ENCODE measurements at places on chromosomes 7 and 10.

DNA sequence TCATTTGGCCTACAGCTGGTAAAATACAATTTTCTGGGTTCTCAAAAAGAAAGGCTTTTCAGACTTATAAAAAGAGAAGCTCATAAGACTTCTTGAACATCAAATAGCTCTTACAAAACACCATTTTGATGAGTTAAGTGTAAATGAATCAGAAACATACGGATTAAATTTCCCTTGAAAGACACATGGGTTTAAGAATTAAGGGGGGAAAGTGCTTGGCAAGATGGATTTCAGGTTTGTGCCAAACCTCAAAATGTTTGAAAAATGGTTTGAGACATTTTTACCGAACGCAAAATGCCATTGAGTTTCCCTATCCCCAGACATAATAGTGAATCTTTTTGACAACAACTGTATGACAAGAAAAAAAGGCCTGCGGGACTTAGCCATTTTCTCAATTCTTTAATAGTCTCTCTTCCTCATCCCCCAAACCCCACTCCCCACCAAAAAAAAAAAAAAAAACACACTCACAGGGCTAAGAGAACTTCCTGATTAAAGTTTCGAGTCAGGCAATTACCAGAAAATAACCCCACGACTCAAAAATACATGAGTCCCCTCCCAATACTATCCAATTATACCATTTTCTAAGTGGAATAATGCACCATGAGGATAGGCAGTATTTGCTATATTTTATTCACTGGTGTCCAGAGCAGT, 260.1 kb downstream of the TRIL start:
- DNase-seq, result no peak

- DNase-seq, result no peak
Measured at GRCh38 chr10:71281646-71282322, 37.3 kb upstream of the SLC29A3 start.

DNA sequence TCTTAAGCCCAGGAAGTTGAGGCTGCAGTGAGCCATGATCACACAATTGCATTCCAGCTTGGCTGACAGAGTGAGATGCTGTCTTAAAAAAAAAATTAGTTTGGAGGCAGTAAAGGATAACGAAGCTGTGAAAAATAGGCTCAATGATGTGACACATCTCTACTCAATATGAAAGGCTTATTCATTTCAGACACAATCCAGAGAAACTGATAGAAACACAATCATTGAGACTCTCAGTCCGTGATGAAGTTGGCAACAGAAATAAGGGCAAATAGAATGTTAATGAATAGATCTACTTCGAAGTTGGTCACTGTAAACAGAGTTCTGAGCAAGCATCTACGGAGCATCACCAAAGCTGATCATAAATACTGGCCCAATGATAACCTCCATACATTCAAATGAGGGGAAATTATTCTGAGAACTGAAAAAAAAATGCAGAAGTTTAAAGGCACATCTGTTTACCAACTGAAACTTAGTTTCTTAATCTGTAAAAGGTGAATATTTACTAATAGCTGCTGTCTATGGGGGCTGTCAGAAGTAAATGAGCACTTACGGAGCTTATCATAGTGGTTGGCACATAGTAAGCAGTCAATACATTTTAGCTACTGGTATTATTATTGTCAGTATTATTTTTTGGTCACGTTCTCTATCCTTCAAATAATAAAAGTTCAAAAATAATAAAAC, 70.4 kb downstream of the AKR1B1 start:
- DNase-seq, result no peak

DNA sequence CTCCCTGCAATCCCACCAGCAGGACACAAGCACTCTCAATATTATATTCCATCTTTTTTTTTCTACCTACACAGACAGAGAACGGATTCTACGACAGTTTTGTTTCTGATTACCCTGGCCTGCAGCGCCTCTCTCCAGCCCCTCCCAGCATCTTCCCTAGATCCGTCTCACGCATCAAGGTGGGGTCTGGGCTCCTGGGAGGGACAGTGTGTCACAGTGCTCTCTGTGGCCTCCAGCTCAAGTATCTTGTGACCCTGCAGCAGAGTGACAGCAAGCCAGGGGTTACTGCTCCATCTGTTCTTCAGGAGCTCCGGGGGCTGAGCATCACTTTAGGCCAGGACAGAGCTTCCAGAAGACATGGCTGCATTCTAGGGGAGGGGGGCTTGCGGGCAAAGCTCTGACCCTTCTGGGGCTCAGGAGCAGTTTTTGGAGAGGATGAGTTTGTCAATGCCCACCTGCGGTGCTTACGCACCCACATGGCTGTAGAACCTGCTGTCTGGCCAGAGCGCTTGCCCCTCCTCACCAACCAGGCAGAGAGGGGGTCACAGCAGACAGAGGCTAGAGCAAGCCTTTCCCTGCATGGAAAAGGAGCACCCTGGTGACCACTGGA, 22.6 kb downstream of the MYO1G start:
- DNase-seq, result no peak

GRCh38 chr10:103983367-103983911, 16.5 kb downstream of the SLK start:
- no peak for DNase-seq

DNA sequence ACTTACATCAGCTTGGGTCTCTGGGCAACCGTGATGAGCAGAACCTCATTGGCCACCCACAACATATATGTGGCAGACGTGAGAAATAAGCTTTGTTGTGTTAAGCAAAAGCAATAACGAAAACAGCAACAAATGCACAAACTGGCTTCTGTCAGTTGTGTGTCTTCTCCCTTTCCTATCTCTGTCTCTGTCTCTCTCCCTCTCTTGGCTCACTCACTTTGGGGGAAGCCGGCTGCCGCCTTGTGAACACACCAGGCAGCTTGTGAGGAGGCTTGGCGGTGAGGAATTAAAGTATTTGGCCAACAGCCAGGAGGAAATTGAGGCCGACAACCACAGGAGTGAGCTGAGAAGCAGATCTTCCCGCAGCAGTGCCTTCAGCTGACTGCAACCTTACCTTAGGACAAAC, 21.9 kb upstream of the CDCA7L start:
- DNase-seq, result no peak

DNA sequence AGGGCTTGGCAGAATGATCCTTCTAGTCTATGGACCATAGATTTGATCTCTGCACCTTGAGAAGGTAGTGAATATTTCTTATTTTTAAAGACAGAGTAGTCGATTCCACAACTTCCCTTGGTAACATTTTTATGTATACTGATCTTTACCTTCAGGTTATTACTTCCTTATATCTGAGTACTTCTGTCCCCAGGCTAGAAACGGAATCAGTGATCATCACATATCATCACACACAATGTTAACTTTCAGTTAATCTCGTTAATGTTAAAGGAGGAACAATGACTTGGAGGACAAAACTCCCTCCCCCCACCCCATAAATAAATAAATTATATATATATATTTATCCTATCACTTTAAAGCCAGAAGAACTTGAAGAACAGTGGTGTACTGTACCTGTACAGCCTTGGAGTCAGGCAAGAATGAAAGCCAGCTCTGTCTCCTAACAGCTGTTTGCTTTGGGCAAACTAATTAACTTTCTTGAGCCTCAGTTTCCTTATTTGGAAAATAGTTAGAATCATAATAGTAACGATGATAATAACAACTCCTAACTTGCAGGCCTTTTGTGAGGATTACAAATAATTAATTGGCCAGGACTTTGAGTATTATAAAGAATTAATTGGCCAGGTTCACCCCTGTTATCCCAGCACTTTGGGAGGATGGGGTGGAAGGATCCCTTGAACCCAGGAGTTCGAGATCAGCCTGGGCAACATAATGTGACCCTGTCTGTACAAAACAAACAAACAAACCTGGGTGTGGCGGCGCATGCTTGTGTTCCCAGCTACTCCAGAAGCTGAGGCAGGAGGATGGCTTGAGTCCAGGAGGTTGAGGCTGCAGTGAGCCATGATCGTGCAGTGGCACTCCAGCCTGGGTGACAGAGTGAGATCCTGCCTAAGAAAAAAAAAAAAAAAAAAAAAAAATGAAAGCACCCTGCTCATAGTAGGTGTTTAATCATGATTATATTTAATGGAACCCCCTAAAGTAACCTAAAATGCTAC, 63.5 kb downstream of the SAMD9 start:
- DNase-seq, result no peak

DNA sequence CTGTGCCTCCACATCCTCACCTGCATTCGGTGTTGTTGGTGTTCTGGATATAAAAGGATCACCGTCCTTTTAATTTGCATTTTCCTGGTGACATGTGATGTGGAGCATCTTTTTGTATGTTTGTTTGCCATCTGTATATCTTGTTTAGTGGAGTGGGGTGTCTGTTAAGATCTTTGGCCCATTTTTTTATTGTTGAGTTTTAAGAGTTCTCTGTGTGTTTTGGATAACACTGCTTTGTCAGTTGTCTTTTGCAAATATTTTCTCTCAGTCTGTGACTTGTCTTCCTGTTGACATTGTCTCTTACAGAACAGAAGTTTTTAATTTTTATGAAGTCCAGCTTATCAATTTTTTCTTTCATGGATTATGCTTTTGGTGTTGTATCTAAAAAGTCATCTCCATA, 38.5 kb downstream of the DYNC2I1 start:
- no peak for DNase-seq

- no peak for DNase-seq
Measured at GRCh38 chr7:79523436-79523835, 70.0 kb upstream of the MAGI2 start.

- no peak for DNase-seq
Measured at GRCh38 chr7:108000875-108001763, 1.8 kb downstream of the LAMB1 start.

DNA sequence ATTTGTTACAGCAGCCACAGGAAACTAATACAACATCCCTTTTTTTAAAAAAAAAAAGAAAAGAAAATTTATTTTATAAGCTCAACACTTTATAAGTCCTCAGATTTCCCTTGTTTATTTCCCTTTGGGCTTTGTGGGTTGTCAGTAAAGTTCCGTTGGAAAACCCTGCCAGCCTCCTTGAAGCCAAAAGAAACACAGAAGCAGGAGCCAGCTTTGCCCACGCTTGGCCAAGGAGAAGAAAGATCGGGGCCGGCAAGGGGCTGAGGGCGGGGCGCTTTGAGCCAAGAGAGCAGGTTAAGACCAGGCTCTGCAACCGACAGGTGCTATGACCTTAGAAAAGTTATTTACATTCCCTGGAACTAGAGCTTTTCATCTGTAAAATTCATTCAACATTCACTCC, 72.7 kb downstream of the RGS10 start:
- no peak for DNase-seq

DNA sequence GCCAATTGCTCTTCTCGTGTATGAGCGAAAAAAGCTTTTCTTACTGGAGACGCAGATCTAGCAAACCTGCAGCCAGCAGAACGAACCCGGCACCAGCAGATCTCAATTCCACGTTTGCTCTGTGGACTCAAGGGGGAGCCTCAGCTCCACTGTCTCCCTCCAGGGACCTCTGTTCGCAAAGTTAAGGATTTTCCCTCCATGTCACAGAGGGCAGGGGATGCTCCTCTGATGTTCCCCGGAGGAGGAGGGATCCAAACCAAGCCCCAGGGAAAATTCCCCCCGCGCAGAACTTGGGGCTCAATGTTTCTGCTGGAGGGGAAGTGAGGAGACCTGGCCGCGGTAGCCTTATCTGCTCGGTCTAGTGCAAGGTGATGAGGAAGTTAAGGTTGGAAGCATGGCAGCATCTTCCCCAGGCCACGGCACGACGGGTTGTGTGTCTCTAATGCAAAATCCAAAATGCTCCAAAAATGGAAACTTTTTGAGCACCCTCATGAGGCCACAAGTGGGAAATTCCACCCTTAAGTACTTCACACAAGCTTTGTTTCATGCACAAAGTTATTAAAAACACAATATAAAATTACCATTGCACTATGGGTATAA, 9.0 kb downstream of the IQCE start:
- DNase-seq, result no peak

DNA sequence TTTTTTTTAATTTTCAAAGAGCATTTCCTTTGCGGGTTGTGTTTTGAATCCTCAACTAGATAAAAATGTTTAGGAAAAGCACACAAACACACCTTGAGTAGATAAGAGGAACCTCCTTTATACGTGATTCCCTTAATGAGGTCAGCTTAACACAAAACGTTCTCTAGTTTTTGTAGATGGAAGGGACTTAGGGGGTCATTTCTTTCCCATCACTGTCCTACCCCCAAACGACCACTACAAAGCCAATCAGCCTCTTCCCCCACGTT, 1.2 kb downstream of the SUV39H2 start:
- no peak for DNase-seq

GRCh38 chr7:108724251-108725100, 154.8 kb downstream of the DNAJB9 start:
- no peak for DNase-seq

DNA sequence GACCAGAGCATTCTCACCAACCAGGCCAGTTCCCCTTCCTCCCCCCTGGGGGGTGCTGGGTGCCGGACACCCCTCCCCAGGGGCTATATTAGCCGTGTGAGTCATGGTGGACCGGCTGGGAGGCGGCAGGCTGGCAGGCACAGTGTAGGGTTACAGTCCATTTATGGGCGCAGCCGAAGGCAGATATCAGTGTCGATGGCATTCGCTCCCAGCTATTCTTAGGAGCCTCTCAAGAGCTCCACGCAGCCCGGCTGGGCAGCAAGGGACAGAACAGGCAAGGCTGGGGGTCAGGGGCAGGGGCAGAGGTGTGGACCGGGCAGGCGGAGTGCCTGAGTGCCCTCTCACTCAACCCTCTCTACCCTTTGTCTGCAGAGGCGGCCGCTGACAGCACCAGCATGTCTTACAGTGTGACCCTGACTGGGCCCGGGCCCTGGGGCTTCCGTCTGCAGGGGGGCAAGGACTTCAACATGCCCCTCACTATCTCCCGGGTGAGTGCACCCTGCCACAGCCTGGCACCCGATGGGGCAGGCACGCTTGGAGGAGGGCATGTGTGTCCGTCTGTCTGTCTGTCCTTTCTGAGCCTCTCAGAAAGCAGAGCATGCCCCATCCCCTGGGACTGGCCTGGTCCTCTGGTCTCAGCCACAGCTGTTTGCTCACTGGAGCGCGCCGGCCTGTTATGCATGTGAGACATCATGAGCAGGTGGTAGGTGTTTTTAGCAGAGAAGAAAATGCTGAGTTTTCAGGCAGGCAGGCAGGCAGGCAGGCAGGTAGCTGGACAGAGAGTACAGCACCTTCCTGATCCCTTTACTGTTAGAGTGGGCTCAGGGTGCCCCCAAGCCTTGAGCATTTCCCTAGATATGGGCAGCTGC, at the start of gene LDB3:
Gene LDB3, plus strand, starts transcription at position 215 of the 869 bp plus-strand sequence. Its CDS starts 181 bp downstream, at position 396.
- DNase-seq, result no peak

GRCh38 chr10:127275793-127276450, 79.5 kb upstream of the INSYN2A start:
- DNase-seq, result no peak

- DNase-seq, result no peak
Measured at GRCh38 chr7:98711945-98712344, 94.9 kb downstream of the NPTX2 start.

DNA sequence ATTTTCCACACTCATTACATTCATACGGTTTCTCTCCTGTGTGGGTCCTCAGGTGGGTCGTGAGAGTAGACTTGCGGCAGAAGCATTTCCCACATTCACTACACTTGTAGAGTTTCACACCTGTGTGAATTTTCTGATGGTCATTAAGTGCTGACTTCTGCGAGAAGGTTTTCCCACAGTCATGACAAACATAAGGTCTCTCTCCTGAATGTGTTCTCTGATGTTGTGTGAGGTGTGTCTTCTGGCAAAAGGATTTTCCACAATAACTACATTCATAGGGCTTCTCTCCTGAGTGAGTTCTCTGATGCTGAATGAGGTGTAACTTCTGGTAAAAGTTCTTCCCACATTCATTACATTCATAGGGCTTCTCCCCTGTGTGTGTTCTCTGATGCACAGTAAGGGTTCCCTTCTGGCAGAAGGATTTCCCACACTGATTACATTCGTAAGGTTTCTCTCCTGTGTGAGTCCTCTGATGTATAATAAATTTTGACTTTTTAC, 15.1 kb downstream of the ZNF12 start:
- DNase-seq, result no peak

Measured in NCI-H1417 treated with DMSO at 0.1 percent for 48 hours (cell line).